Iris pigment epithelial cell (primary cell): ENCODE measurements at places on chromosomes 2 and 18.
A peak's percentile ranks its signal among the peaks of the same experiment; 100 is the strongest.

GRCh38 chr2:42569116-42569711, 782 bp downstream of the MTA3 start:
- peak; percentile 34 for DNase-seq

DNA sequence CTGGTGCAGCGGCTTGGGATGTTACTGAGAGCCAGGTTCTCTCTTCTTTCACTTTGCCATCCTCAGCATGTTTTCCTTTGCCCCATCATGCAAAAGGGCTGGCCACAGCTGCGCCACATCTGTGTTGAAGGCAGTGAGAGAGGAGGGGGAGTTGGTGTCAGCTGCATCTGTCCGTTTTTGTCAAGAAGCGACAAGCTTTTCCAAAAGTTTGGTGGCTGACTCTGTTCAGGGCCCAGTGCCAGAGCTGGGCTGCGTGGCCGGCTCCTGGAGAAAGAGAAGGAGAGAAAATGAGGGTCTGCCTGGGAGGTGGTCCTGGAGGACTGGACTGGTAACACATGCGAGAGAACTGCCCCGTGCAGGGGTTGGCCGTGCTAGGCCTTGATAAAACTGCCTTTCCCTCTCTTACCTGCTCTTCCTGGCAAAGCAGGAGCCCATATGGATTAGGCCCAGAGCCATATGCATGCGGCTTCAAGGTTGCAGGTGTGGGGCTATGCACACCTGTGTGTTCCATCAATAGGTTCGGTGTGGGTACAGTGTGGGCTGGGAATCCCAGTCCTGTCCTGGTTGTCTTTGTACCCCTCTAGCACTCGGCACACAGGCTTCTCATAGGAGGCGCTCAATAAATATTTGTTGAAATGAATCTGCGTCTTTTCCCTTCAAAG, 9.0 kb downstream of the RNF144A start:
- DNase-seq: no peak

DNA sequence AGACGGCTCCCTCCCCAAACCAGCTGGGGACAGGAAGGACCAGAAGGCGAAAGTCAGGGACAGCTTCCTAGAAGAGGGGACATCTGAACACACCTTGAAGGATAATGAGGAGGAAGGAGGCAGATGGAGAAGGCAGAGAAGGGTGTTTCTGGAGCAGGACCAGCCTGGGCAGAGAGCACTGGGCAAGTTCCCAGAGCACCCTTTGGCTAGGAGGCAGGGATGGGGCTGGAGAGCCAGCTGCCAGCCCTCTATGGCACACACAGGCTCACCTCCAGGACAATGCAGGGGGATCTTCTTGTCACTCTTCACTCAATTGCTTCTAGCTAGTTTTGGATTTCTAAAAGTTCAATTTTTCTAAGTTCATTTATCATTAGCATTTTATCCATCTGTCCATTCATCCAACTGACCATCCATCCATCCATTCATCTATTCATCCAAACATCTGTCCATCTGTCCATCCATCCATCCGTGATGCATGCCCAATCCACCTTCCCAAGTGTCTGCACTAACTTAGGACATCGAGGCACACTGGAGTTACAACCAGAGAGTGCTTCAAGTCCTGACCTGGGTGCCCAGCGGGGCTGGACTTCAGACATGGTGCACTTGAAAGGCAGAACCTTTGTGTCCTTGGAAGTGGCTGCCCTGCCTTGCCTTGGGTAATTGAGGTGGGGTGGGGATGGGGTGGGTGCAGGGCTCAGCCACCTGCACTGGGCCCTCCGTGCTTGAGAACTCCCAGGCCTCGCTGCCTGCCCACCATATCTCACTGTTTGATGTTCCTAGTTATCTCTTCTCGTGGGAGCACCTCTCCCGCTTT, 42.5 kb downstream of the INHBB start:
- no peak for DNase-seq

DNA sequence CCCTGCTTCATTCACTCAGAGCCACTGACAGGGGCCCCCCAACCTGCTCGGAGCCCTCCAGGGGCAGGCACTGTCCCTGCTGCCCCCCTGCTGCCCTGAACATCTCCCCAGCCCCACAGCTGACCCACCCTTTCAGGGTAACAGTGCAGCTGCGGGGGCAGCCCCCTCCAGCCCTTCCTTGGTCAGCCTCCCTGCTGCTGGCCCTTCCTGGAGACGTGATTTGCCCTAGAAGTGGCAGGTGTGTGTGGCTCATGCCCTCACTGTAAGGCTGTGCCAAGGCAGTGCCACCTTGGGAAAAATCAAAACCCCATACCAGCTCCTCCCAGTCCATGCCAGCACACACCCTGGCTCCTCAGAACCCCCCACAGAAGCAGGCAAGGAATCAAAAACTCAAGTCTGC, 184.2 kb upstream of the HDAC4 start:
- no peak for DNase-seq

DNA sequence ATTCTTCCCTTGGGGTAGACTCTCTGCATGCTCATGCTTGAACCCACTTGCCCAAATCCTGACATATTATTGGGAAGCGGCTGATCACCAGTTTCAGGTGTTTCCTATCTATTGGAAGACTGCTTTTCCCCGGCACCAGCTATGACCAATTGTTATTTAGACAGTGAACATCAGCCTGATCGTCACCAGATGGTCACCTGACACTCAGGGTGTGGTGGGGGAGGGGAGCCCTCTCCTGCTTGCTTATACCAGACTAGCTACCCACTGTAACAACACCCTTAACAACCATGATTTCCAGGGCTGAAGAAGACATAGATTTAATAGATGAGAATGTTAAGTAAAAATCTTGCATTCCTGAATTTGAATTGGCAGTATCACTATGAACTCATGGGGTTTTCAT, 44.3 kb downstream of the RBM43 start:
- no peak for DNase-seq

GRCh38 chr2:73983322-73984202, 1.1 kb upstream of the TET3 start:
- no peak for DNase-seq

- no peak for DNase-seq
Observed at GRCh38 chr2:7627583-7627982, 710.4 kb downstream of the RNF144A start.

DNA sequence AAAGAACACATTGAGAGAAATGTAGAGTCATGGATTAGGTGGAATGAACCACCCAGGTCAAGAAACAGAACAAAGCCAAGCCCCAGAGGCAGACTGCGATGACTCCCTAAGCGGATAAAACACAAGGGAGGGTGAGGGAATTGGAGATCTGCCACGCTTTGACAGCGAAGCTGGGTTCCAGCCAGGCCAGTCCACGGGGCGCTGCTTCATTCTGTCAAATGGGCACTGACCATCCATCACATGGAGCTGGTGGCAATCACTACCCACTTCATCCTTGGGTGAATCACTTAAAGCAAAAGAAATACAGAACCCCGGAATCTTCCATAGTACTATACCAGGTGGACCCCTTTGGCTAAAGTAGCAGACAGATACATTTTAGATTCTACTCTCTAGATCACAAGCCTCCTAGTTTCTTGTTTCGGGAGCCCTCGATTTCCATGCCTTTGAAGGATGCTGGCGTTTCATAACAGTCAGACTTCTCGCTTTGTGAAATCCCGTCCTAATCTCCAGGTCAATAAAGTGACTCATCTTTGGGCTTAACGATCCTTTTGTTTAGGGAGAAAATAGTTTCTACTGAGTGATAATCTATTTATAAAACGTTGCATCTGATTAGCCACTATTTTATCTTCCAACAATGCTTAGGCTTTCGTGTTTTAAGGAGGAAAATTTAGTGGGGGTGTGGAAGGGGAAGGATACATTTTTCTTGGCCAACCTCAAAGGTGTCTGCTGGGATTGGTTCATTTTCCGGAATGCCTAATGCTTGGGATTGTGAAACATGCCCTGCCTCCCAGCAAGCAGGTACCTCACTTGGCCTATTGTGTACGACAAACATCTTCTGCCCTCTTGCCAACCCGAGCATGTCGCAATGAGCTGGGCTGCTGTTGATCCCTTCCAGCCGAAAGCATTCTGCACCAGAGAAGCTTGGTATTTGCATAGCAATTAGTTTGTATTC, 44.1 kb upstream of the HDAC4 start:
- DNase-seq: no peak
